Hippocampal formation (tissue), 2 donors: ENCODE measurements at places on chromosomes 13 and 19.
A peak's percentile ranks its signal among the peaks of the same experiment; 100 is the strongest.

GRCh38 chr19:14661372-14661924, 13.2 kb downstream of the ADGRE3 start:
- DNase-seq, result no peak

DNA sequence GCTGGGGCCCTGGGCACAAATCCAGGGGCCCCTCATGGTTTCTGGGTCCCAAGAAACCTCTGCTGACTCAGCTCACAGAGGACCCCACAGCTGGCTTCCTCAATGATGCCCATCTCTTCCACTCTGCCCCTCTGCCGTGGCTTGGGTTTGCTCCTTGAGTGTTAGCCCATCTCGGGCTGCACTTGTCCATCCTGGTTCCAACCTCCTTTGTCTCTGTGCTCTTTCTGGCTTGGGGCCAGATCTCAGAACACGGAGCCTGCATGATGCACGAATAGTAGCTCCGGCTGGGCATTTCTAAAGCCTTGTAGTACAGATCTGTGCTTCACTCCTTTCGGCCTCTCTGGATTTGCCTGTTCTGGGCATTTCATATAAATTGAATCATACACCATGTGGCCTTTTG, 53.8 kb downstream of the F2RL3 start:
- DNase-seq, result no peak

- DNase-seq, result no peak
Measured at GRCh38 chr19:27780367-27781075, 1432.4 kb downstream of the UQCRFS1 start.

DNA sequence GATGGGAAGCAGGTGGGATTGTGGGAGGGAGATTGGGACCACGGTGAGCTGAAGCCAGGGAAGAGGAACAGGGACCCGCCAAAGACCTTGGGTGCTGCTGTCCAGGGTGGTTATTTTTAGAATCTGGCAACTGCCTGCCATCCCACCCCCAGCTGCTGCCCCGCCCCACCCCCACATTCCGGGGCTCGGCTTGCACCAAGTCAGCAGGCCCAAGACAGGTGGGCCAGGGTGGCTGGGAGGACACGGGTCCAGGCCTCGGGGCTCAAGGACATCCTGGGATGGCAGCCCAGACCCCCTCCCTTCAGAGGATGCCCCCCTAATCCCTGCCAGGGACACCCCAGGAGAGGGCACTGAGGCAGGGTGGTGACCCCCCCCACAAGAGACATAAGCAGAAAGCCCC, 827 bp downstream of the CKM start:
- DNase-seq, result no peak

DNA sequence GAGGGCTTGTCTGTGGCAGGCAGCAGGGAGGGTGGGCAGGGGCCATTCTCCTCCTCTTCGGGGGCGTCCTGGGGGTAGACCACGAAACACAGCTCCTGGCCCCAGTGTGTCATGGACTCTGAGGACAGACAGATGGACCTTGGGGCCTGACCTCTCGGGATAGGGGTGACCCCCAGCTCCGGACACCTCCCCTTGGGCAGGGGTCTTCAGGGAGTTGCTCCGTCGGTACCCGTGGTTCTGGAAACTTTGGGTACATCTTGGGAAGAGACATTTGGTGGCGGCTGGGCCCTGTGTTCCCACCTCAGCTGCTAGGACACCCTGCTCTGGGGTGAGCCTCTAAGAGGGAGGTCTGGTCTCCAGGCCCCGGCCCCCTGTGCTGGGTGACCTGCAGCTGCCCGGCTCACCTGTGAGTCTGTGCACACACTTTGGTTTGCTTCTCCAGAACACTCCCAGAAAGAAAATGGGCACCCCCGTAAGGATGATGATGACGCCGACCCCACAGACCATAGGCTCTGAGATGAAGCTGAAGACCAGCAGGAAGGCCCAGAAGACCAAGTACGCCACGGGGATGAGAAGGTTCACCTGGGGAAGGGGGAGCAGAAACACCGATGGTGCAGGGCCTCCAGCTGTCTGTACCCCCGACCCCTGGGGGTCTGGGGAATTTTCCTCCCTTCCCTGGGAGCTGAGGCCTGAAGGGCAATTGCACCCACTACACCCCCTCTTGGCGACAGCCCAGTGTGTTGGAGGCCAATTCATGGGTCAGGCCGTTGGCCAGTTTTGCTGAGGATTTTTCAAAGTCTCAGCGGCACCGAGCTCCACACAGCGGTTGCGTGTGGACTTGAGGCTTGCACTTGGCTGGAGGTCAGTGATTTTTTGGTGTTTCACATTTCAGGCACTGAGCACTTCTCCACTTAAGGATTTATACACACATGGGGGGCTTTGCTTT, 15.0 kb downstream of the LRP3 start:
- DNase-seq, result no peak

- DNase-seq, result no peak
Measured at GRCh38 chr13:84238381-84238780, 356.1 kb upstream of the SLITRK1 start.

- DNase-seq, result no peak
Measured at GRCh38 chr19:46217476-46217875, 12.1 kb upstream of the IGFL1 start.

- no peak for DNase-seq
Measured at GRCh38 chr19:35992907-35993765, 1.9 kb upstream of the SDHAF1 start.

DNA sequence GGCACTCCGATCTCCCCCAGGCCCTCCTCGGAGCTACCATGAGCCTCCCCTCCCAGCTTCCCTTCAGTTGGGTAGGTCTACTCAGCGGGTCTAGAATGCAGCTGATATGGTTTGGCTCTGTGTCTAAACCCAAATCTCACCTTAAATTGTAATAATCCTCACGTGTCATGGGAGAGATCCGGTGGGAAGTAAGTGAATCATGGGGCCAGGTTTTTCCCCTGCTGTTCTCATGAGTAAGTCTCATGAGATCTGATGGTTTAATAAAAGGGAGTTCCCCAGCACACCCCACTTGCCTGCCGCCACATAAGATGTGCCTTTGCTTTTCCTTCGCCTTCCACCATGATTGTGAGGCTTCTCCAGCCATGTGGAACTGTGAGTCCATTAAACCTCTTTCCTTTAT, 14.5 kb upstream of the DOCK9 start:
- DNase-seq, result no peak

DNA sequence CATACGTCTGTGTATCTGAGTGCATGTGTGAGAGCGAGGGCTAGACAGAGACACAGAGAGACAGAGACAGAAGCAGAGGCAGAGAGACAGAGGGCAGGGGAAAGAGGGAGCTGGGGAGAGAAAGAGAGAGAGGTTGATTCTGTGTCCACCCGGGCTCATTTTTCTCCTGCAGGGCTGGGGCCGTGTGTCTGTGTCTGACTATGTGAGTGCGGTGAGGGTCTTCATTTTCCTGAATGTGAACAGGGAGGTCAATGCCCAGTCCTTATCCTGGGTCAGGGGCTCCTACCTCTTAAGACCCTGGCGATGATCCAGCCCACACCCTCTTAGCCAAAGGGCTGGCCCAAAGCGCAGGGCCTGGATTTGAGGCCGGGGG, 17.7 kb downstream of the LRRC4B start:
- DNase-seq, result no peak

DNA sequence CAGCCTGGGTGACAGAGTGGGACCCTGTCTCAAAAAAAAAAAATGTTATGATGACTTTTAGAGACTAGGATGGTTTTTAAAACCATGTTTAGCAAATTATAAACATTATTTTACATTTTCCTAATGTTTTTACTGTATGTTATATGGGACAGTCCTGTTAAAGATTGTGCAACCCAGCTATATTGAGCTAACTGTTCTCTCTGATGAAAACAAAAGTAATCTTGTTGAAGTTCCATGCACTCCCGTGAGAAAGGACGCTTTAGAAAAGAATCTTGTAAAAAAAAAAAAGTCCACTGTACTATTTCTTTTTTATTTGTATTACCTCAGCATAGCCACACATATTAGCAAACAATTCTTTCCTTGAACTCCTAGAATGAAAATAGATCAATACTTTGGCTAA, 451.2 kb downstream of the DCT start:
- no peak for DNase-seq

DNA sequence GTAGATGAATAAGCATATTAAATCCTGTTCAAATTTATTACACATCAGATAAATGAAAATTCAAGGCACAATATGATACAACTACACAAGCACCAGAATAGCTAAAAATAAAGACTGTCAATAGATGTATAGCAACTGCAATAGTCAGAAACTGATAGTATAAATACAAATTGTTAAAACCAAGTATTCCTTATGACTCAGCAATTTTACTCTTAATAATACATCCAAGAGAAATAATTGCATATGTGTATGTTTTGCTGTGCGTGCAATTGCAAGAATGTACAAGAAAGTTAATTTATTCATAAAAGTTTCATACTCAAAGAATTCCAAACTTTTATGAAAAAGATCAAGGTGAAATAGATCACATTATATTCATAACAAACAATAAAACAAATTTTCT, 1338.1 kb downstream of the OLFM4 start:
- DNase-seq, result no peak

DNA sequence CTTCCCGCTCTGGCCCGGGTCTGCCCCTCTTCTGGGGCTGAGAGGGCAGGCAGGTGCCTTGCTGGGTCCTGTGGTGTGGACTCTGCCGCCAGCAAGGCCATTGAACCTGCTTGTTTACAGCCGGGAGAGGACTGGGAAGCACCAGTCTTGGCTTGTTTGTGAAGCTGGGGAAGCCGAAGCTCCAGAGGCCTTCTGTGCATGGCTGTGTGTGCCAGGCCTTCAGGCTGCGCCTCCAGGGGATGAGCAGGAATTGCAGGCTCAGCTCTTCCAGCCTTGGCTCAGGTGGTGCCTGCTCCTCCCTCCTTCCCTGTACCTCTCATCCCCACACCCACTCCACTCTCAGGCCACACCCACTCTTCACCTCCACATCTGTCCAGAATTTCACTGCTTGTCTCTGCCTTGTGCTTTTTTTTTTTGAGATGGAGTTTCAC, 17.5 kb downstream of the NDUFB7 start:
- DNase-seq, result no peak

GRCh38 chr13:54637366-54637765, 1608.8 kb downstream of the OLFM4 start:
- DNase-seq, result no peak

- DNase-seq, result no peak
Measured at GRCh38 chr13:97945792-97946419, 7.6 kb upstream of the IPO5 start.

GRCh38 chr19:29772696-29773095, 39.1 kb upstream of the CCNE1 start:
- no peak for DNase-seq

DNA sequence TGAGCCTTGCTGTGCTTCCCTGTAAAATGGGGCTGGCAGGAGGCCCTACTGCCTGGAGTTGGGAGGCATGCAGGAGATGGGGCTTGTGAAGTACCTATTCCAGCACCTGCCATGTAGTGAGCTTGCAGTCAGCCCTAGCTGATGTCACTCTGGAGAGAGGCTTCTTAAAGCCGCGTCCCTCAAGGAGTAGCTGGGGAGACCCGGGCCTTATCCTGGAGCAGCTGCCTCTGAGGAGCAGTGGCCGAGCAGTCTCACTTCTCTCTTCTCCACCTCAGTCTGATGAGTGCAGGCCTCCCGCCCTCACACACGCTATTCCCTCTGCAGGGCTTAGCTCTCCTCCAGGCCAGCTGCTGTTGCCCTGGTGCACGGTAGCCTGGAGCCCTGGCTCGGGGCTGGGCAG, 18.0 kb downstream of the CLASRP start:
- no peak for DNase-seq

- no peak for DNase-seq
Measured at GRCh38 chr13:102567857-102568256, 28.9 kb upstream of the TPP2 start.

GRCh38 chr19:29927944-29928625, 14.0 kb upstream of the URI1 start:
- DNase-seq, result peak; percentile 5

- peak; percentile 13 for DNase-seq
Measured at GRCh38 chr19:29285878-29286277, 72.9 kb upstream of the UQCRFS1 start.

DNA sequence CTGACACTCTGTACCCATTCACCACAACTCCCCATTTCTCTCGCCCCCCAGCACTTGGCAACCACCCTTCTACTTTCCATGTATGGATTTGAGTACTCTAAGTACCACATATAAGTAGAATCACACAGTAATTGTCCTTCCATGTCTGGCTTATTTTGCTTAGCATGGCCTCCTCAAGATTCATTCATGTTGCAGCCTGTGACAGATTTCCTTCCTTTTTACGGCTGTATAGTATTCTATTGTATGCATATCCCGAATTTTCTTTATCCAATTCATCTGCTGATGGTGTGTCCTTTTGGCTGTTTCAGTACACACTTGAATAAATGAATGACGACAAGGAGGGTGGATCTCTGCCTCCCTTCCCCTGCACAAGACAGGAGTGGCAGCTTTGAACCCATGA, 95.1 kb downstream of the ZNF536 start:
- DNase-seq, result no peak

DNA sequence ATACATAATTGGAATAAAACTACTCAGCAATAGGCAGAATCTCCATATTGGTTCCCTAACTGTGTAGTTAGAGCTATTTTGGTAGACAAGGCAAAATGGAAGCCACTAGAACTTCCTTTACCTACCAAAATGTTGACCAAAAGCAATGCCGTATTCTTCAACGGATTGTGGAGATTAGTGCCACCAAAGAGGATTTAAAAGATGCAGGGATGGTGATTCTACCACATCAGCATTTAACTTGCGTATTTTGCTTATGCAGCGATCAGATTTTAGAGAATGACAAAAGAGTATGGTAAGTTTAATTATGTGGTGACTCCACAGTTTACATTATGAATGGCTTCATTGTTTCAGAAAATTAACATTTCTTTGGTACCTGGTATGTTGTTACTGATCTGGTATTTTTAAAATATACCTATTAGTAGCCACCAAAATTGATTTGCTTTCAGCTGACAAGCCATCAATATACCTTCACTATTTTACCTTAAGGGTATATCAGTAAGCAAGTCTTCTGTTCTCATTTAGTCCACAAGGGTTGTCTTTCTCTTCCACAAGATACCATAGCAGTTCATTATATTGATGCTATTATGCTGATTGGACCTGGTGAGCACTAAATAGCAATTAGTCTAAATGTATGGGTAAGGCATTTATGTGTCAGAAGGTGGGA, 1910.7 kb upstream of the PRR20A start:
- DNase-seq, result no peak

- DNase-seq, result no peak
Measured at GRCh38 chr19:29542327-29542726, 16.5 kb downstream of the VSTM2B start.

GRCh38 chr13:67914535-67914934, 684.4 kb upstream of the PCDH9 start:
- no peak for DNase-seq

DNA sequence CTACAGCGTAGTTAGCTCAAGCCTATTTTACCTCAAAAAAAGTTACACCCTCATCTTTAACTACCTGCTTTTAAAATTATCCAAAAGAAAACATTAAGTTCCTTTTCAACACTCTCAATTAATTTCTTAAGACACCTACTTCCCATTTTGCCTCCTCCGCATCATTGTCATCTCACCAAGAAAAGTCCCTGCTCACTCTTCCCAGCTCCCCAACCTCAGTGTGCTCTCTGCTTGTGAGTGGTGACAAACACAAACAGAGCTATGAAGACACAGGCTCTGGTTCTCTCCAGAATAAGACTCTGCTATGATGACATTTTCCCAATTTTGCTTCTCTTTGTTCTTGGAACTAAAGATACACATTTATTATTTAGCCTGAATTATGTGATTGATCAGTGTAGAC, 385.1 kb upstream of the HTR2A start:
- DNase-seq, result no peak
